ENCODE measurements at places on chromosomes 3 and 15.

DNA sequence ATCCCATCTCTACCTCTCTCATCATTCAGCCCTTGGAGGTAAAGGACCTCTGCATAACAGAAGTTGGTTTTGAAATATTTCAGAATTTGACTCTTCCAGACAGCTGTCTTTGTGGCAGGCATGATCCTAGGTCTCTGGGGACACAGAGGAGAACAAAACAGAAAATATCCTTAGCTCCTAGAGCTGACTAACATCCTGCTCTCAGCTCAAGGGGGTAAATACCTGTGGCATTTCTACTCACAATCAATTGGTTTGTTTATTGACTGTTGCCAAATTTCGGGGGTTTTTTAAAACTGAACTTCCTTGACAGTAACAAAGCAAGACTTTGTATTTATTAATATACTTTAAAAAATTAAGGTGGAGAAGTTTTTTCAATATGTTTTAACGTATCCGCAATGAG lies 78.8 kb downstream of the EOMES start:
- DNase-seq: no peak

GRCh38 chr15:80120636-80121035 lies 32.2 kb upstream of the FAH start:
- no peak for DNase-seq

DNA sequence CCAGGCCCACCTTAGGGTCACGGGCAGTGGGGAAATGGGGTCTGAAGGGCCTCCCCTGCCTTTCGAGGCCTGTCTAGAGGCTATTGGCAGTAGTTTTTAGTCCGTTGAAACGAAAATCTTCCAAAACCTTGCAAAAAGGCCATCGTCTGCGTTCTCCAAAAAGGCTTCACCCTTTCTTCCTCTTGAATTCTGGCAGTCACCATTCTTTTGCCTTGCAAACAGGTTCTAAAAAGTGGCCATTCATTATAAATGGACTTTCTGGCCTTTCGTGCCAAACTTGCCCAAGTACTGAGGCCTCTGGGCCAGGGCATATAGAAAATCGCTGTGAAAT lies 367 bp upstream of the TARS3 start:
- DNase-seq: no peak

DNA sequence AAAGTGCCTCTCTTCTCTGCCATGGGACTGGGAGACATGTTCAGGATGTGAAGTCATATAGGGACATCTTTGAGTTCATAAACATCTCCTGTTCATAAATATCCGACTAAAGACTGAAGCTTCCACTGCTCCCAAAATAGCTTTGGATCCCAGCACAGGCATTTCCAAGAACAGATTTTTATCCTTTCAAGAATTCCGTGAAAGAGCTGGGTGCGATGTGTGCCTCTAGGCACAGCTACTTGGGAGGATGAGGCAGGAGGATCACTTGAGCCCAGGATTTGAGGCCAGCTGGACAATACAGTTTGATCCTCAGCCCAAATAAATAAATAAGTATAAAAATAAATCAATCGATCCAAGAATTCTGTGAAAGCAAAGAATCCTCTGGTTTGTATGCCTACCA lies 6.7 kb upstream of the ISLR2 start:
- no peak for DNase-seq

DNA sequence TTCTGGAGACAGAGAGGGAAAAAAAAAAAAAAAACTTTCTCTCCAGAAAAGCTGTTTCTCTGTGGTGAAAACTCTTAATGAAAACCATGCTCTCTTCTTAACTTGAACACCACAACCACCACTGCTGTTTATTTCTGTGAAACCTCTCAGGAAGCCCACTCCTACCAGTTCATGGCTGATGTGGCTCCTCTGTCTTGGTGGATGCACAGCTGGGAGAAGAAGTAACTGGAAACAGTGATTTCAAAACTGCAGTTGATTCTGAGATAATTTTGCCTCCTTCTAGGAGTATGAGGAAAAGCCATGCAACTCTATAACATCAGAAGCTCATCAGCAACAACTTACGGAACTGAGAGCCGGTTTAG lies 40.2 kb upstream of the PYGO1 start:
- no peak for DNase-seq
